ENCODE measurements at places on chromosomes 5 and 9. TPM values are rescaled to one million over a fixed set of nuclear protein-coding genes. Genes with fewer than 3 reads are reported as not detected.

- no peak for DNase-seq
These were observed 160.6 kb downstream of the PPP2R2B start for GRCh38 chr5:146717951-146718350.

GRCh38 chr5:170228762-170229435 lies 3.9 kb upstream of the C5orf58 start:
- DNase-seq: no peak

Gene CWC27
- total RNA-seq: 28.4 TPM

DNA sequence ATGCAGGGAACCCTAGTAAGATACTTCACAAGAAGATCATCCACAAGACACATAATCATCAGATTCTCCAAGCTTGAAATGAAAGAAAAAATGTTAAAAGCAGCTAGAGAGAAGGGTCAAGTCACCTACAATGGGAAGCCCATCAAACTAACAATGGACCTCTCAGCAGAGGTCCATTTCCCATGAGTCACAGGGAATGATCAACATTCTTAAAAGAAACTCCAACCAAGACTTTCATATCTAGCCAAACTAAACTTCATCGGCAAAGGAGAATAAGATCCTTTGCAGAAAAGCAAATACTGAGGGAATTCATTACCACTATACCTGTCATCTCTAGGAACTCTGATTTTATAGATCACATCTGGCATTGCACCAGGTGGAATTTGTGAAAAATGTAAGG lies 52.9 kb upstream of the SPATA31E1 start:
- DNase-seq: no peak
